NB4 (cell line): ENCODE measurements at places on chromosomes 4 and X.

- peak; percentile 9 for DNase-seq
Observed at GRCh38 chrX:112368371-112368770, 285.8 kb upstream of the TRPC5 start.

DNA sequence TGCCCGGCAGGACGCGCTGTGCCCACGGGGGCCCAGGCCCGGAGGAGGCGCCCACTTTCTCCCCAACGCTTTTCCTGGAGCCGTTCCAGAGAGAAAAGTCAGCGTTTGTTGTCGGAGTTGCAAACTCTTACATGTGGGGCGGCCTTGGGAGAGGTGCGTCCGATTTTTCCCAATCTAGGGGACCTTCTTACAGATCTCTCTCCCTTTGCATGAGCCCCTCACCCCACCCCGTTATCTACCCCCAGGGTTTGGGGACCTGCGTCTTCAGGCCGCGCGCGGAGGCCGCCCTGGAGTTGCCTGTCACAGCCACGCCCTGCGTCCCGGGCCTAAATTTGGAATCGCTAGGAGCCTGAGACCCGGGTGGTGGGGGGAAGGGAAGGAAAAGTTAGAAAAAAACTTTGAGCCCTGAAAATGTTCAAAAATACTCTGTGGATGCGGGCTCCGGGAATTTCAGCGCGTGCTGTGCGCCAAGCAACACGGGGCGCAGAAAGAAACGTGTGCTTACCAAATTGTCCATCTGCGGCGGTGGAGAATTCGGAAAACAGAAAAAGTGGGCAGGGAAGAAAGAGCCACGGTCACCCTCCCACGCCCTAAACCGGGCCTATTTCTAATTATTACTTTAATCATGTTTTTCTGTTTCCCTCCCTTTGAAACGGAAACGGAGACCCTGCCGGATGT lies 587 bp downstream of the CD99 start:
- peak; percentile 45 for DNase-seq

DNA sequence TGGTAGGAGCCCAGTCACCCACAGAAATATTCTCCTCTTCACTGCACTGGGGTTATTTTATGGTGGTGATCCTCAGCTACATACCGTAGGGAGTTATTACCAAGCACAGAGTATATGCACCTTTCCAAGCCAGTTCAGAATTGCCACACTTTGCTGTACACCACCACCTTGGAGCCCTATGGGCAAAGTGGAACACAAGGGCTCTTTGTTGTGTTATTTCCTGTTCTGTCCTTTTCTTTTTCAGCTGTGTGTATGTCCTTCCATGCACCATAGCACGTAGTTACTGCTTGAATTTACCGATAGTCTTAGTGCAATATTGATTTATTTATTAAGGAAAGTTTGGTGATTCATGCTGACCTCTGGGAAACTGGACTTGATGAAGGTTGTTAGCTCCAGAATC lies 8.3 kb downstream of the RNF128 start:
- no peak for DNase-seq

GRCh38 chr4:26577066-26577465 lies 6.8 kb upstream of the TBC1D19 start:
- DNase-seq = no peak

- no peak for DNase-seq
Observed at GRCh38 chrX:16476692-16477091, 173.3 kb upstream of the S100G start.

GRCh38 chr4:176906709-176907108 lies 114.0 kb upstream of the VEGFC start:
- no peak for DNase-seq

- no peak for DNase-seq
Observed at GRCh38 chr4:24643774-24644520, 59.6 kb upstream of the DHX15 start.

- DNase-seq = no peak
Observed at GRCh38 chr4:150212485-150212884, 134.2 kb downstream of the DCLK2 start.

- DNase-seq = no peak
Observed at GRCh38 chr4:158316264-158316663, 106.0 kb downstream of the TMEM144 start.

DNA sequence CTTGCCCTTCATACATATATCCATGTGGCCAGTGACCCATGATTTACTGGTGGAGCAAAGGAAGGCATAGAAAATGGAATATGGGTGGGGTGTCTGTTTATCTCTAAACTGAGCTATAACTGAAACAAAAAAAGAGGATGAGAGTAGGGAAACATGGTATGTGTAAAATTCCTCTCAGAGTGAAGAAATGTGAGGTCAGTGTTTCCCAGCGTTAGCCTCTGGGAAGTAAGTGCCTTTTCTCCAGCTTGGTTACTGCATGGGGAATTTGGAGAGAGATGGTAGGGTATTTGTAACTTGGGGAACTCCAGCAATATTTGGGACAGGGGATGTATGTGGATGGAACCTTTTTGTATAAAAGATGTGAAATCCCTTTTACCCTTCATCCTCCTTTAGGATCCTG lies 89.4 kb downstream of the AFF1 start:
- no peak for DNase-seq

DNA sequence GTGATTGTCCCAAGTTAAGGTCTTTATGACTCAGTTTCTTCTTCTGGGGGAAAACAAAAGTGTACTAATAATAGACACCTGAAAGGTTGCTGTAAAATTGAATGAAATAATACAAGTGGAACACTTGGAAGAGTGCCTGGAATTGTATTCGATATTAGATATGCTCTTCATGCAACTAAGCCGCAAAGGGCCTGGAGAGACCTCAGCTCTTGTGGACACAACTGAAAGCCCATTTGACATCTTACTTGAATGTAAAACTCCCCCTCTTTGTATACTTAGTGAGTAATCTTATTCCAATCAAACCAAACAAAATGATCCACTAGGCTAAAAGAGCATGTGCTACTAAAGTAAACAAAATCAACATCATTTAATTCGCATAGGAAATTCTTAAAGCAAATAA lies 511 bp upstream of the MAP9 start:
- DNase-seq = no peak

- no peak for DNase-seq
Observed at GRCh38 chr4:81595287-81595686, 123.6 kb upstream of the RASGEF1B start.

DNA sequence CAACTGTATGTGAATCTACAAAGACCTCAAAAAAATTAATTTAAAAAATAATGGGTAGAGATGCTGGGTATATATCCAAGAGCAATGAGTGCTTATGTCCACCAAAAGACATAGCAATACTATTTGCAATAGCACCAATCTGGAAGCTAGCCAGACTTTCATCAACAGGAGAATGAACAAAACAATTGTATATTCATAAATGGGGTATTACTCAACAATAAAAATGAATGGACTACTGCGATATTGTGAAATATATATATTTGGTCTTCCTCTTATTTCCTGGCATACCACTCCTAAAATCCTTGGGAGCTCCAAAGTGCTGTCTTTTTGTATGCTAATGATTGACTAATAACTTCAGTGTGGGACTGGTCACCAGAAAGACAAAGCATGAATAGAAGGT lies 77.5 kb downstream of the MSN start:
- DNase-seq = no peak

GRCh38 chr4:102829803-102830202 lies 2.5 kb upstream of the UBE2D3 start:
- DNase-seq = no peak

- peak; percentile 3 for DNase-seq
Observed at GRCh38 chrX:53595266-53595810, 91.2 kb downstream of the HUWE1 start.

GRCh38 chr4:103207673-103208072 lies 9.5 kb upstream of the CENPE start:
- DNase-seq = peak; percentile 13
